Renal cortex interstitium (tissue), 15 donors: ENCODE measurements at places on chromosomes 12 and 14. TPM values are rescaled to one million over a fixed set of nuclear protein-coding genes. Genes with fewer than 3 reads are reported as not detected.

Gene PTGR2
- 14.7 TPM for polyA plus RNA-seq

Gene KCNJ8
- 22.9 TPM for polyA plus RNA-seq

Gene CIROP
- not detected for polyA plus RNA-seq

Gene SLC7A8
- polyA plus RNA-seq: 75.9 TPM

Gene MEG3
- polyA plus RNA-seq: 309 TPM

Gene TMEM30B
- polyA plus RNA-seq: 11.2 TPM

Gene AQP6
- 16.1 TPM for polyA plus RNA-seq

Gene C12orf57
- polyA plus RNA-seq: 154 TPM

Gene OTOGL
- polyA plus RNA-seq: 1.4 TPM

Gene HDAC7
- polyA plus RNA-seq: 69.0 TPM

Gene SERPINA5
- polyA plus RNA-seq: 10.1 TPM

Gene DYNC1H1
- polyA plus RNA-seq: 380 TPM

Gene KRT85
- not detected for polyA plus RNA-seq

Gene HCFC2
- polyA plus RNA-seq: 16.2 TPM

Gene RNU4-1
- not detected for polyA plus RNA-seq

Gene PPP1R1A
- 66.5 TPM for polyA plus RNA-seq

Gene CACNA1C
- 7.8 TPM for polyA plus RNA-seq

Gene E2F7
- 9.6 TPM for polyA plus RNA-seq

Gene BBOF1
- polyA plus RNA-seq: 13.5 TPM

Gene LIN7A
- polyA plus RNA-seq: 18.0 TPM

Gene C12orf42
- polyA plus RNA-seq: not detected

Gene COX8C
- polyA plus RNA-seq: 0.39 TPM

Gene TEX52
- 0.89 TPM for polyA plus RNA-seq

Gene LMNTD1
- 0.29 TPM for polyA plus RNA-seq

Gene FERMT2
- 158 TPM for polyA plus RNA-seq

Gene ST8SIA1
- polyA plus RNA-seq: 5.9 TPM

Gene LRRK2
- polyA plus RNA-seq: 34.8 TPM

Gene FAIM2
- 6.1 TPM for polyA plus RNA-seq

Gene SLC4A8
- polyA plus RNA-seq: 4.9 TPM
